ENCODE measurements at places on chromosomes 4 and X.
A peak's percentile ranks its signal among the peaks of the same experiment; 100 is the strongest.

DNA sequence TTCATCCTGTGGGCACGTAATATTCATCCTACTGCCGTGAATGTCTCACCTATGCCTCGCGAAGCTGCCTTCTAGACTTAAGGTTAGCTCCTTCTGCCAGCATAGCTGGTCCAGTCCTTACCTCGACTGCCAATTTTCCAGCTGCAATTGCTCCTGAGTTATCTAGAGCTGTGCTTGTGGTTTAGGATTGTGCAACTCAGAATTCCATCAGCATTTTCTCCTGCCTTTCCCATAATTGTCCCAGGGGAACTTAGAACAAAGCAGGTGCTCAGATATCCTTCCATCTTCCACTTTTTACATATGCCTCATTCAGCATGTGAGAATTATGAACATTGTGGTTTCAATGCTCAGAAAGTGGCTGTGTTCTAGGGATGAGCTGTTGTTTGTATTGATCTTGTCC lies 131.4 kb upstream of the ADGRL3 start:
- no peak for DNase-seq

- DNase-seq, result peak; percentile 14
Observed at GRCh38 chr4:16289897-16290554, 63.8 kb upstream of the TAPT1 start.

GRCh38 chrX:77749695-77750094 lies 36.3 kb downstream of the ATRX start:
- DNase-seq, result no peak

GRCh38 chrX:51955200-51955599 lies 61.8 kb downstream of the MAGED1 start:
- DNase-seq, result no peak

GRCh38 chr4:119774840-119775239 lies 146.2 kb upstream of the PDE5A start:
- DNase-seq, result no peak

GRCh38 chrX:151019856-151020255 lies 36.7 kb downstream of the HMGB3 start:
- no peak for DNase-seq

DNA sequence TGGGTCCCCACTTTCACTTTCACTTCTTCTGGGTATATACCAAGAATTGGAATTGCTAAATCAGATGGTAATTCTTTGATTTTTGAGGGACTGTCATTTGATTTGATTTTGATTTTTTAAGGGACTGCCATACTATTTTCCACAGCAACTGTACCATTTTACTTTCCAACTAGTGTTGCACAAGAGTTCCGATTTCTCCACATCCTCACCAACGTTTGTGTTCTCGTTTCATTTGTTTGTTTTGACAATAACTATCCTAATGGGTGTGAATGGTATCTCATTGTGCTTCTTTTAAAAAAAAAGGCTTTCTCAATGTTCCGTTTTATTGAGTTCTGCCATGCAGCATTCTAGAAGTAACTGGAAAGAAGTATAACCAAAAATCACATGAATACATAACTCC lies 62.6 kb downstream of the C4orf46 start:
- DNase-seq, result no peak

DNA sequence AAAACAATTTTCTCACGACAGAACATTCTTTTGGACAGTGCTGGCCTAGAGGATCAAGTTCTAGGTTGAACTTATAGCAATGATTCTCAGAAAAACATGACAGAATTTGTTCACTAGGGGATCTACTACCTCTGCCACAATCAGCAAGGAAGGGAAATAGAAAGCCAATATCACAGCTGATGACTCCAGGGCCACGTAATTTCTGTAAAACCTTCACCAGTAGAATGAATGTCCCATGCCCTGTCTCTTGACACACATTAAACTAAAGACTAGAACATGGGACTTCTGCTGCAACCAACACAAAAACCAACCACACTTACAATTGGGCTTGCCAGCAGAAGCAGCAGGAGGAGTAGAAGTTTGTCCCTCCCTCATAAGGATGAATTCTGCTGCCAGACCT lies 86.0 kb upstream of the NPFFR2 start:
- DNase-seq, result no peak

DNA sequence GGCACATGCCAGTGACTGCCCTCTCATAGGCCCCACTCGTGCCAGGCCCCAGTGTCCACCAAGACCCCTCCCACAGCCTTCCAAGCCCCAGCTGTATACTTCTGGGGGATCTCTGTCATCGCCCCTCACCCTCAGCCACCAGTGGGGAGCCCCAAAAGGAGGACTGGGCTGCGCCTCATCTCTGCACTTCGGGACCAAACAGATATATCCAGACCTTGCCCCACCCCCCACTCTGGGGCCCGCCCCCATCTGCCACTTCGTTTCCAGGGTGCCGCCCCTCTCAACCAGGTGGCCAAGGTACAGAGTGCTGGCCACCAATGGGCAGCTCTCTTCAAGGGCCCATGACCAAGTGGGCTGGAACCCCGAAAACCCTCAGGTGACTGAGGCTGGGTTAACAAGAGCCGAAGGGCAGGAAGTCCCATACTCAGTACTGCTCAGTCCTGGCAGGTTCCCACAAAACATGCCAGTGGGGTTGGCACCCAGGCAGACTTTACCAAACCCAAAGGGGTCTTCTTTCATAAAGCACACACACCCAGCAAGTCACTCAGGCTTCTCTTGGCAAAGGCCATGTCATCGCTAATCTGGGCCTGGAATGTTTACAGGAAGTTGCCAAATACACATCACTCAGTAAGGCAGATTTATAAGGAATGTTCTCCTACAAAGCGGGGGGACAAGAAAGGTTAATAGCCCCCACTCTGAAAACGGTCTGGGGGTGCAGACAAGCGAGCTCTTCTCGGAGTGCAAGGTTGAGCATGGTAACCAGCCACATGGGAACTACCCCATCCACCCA lies 4.4 kb downstream of the ZFYVE28 start:
- no peak for DNase-seq

- DNase-seq, result no peak
Observed at GRCh38 chrX:53319614-53320542, 38.5 kb upstream of the IQSEC2 start.

DNA sequence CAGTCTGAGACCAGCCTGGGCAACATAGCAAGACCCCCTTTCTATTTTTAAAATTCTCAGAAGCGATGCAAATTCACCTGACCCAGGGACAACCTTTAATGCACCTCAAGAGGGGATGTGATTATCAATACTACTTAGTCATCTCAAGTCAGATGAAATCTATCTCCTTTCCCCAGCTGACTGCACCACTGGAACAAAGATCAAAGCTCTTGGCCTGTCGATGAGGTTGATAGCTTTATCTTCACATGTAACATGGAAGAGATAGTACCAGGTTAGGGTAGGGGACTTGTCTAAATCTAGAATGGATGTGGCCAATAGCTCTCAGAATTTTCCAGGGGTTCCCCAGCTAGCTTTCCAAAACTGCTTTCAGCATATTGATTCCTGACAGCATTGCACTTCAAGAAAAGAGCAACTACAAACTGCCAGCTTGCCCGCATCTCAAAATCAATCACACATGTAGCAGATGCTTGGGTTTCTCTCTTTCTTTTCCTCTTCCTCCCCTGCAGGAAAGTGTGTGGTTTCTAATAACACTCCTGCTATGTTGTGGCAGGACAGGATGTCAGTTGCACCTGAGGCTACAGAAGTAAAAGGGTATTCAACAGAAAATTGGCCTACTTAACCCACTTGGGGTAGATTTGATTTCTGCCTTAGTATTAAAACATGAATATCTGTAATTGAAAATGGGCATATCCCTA lies 12.2 kb upstream of the TMEM164 start:
- DNase-seq, result no peak

GRCh38 chrX:16797841-16798240 lies 11.6 kb downstream of the TXLNG start:
- DNase-seq, result no peak

DNA sequence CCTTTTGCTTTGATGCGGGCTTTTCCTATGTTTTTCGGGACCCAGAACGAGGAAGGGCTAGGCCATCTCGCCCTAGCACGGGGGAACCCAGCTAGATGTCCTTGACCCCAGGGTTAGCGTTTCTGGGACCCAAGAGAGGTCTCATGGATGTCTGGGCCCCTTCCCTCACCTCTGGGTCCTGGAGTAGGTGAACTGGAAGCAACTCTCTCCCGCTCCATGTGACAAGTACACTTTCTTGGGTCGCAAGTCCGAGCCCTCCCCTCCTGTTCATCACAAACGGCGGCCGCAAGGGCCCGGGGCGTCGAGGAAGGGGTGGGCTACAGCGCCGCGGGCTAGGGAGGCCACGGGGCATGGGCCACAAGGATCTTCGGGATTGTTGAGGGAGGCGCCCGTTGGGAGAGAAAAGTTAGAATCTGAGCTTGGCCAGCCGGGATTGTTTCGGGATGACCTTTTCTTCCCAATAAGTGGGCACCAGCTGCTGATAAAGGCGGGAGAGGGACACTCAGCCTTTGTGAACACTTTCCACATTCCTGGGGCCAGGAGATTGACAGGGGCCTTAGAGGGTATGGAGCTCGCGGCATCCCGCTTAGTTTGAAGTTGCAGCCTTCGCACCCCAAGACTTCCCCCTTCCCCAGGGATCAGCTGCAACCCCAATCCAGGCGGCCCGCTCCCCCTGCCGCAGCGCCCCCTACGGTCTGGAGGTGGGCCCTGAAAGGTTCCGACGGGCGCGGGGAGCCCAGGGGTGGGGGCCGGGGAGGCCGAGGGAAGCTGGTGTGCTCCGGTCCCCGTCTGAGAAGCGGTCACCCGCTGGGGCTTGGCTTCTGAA lies 136.9 kb upstream of the ZIC3 start:
- no peak for DNase-seq

- DNase-seq, result no peak
Observed at GRCh38 chrX:78673246-78673645, 14.1 kb upstream of the RTL3 start.

- DNase-seq, result no peak
Observed at GRCh38 chr4:182451441-182451840, 208.2 kb downstream of the TENM3 start.

DNA sequence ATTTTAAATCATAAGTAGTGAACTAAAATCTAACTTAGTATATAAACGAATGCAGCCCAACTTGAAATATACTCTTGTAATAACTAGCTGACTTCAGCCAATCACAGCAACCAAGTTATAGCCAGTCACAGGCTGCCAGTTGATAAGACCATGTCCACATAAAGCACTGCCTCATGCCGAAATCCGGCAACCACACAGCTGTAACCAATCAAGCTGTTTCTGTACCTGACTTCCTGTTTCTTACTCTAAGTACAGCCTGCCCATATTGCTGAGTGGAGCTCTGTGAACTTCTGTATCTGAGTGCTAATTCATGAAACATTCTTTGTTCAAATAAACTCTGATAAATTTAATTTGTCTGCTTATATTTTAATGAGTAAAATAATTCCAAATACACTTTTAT lies 805.3 kb upstream of the EPHA5 start:
- DNase-seq, result no peak

GRCh38 chrX:20237864-20238263 lies 28.8 kb downstream of the RPS6KA3 start:
- peak; percentile 16 for DNase-seq

DNA sequence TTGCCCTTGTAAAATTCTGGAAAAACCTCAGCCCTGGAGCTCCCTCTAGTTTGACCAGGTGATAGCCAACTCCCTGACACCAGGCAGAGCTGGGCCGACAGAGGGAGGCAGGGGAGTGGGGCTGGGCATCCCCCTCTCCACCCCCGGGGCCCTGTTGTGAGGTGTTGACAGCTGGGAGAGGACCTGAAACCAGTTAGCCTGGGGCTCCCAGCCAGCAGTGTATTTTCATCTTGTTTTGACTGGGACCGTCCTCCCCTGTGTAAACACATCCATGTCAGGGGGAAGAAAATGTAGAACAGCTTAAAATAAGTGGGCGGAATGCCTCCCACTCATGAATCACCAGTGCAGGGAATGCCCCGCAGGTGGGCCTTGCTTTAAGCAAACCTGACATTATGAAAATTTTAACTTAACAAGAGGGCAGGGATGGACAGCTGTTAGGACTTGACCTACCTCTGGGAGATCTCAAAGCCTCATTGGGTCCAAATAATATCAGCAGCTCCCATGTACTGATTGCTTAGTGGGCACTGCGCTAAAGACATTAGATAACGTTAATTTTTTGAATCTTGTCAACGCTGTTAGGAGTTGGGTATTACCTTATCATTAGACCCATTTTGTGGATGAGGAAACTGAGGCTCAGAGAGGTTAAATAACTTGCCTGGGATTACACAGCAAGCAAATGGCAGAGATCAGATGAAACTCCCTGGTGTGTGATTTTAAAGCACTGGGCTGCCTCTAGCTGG lies 45.9 kb downstream of the TSC22D3 start:
- DNase-seq, result no peak

DNA sequence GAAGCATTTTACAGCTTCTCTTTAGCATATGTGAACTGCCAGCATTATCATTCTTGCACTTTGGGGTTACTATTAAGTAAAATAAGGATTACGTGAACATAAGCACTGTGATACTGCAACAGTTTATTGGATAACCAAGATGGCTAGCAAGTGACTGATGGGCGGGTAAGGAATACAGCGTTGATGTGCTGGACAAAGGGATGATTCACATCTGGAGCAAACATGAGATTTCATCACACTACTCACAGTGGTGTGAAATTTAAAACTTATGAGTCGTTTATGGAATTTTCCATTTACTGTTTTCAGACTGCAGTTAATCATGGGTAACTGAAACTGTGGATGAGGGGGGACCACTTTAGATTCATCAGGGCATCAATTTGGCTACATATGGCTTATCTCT lies 16.0 kb downstream of the NBDY start:
- no peak for DNase-seq

GRCh38 chrX:112834031-112834845 lies 6.4 kb downstream of the AMOT start:
- DNase-seq, result no peak

DNA sequence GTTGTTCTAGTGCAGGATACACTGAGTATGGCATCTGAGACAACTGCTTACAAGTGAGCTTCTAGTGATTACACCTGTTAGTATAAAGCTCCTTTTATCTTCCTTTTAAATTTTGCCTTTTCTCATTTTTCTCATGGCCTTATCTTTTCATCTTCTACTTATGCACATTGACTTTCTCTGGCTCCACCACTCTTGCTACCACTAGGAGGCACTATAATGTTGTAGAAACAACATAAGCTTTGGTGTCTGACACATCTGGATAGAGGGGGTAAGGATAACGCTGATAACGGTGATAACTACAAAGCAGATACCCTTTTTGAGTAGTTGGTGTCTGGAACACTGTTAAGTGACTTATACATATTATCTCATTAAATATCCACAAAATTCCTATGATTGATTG lies 187.4 kb upstream of the TEX13C start:
- no peak for DNase-seq

GRCh38 chr4:153523164-153523796 lies 57.1 kb downstream of the TMEM131L start:
- DNase-seq, result no peak
